ENCODE measurements at places on chromosomes 4 and X. TPM values are rescaled to one million over a fixed set of nuclear protein-coding genes. Genes with fewer than 3 reads are reported as not detected.

Gene MAGEA4
- total RNA-seq, result not detected

Gene EXOC1L
- total RNA-seq, result not detected

Gene SPATA18
- 1.2 TPM for total RNA-seq

Gene CXCL3
- total RNA-seq, result 1.2 TPM

Gene AMTN
- total RNA-seq, result not detected

Gene CLCN5
- total RNA-seq, result 3.1 TPM

DNA sequence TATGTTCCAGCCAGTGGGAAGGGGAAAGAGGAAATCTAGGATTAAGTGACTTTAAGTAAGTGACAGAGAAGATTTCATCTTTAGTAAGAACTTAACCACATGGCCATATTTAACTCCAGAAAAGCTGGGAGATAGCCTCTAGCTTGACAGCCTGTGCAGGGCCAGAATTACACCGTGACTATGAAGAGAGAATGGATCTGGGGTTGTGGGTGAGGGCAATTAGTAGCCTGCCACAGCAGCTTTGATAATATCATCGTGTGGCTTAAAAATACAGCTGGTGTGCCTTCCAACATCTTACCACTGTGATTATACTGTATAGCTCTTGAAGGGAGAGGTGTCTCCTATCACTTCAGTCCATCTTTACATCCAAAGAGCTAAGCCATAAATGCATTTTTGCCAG, 57.6 kb upstream of the TBC1D9 start:
- no peak for DNase-seq

DNA sequence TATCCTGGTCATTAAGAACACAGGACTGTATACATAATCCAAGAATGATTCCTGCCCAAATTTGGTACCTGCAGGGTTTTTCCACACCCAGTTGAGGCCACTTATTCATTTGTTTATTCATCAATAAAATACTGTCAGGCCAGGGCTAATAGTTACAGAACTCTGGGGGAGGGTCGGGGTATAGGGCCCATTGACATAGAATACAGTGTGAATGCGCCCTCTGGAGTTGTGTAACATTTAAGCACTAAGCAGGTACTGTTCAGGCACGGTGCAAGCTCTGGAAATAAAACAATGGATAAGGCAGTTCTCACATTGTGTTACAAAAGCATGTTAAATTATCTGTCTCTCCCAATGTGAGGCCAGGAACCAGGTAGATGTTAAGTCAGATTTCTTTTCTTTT, 30.8 kb upstream of the LRBA start:
- no peak for DNase-seq

DNA sequence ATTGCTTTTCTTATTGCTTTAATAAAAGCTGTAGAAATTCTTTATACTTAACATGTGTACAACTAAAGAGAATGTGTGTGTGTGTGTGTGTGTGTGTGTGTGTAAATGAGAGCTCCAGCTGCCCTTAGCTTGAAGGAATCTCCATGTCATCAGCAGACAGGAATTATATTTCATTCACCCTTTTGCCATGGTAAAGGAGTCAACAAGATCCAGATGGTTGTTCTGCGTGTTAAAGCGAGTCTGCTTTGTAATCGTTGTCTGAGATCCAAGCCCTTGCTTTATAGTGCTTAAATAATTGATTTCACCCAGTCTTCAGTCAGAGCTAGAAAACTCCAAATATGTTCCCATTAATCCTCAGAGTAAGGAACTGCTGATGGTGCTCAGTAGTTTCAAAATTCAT, 285.5 kb downstream of the PDGFC start:
- no peak for DNase-seq

- no peak for DNase-seq
These were observed 45.1 kb downstream of the SPATA4 start for GRCh38 chr4:176150356-176150682.

GRCh38 chr4:38021751-38022150, 61.6 kb downstream of the PTTG2 start:
- DNase-seq, result no peak

- no peak for DNase-seq
These were observed 185.2 kb upstream of the NEIL3 start for GRCh38 chr4:177124349-177125064.

DNA sequence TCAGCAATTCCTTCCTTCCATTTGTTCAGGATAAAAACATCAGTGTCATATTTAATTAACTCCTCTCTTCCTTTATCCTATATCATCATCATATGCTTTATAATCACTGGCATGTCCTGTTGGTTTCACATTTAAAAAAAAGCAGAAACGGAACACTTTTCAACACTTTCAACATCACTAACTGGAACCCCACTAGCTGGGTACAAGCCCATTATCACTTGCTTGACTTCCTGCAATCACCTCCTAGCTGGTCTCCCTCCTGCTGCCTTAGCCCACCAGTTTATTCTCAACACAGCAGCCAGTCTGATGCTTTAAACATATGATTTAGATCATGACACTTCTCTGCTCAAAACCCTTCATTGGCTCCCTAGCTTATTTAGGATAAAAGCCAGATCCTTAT, 116.4 kb upstream of the LSM6 start:
- no peak for DNase-seq

DNA sequence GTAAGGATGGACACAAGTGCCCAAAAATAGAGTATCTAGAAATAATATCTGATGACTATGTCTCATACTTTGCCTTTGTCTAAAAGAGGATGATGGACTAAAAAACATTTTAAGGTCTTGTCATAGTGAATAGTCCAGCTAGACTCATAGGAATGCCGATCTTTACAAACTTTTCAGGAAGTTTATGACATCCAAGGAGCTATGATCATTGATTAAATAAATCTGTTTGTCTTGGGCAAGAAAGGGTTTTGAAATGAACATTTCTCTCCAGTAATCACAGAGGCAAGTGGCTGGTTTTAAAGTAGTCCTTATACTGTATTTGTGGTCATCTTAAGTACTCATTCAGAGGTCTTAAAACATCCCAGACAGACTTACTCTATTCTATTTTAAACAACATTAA, 109.8 kb downstream of the MAPK10 start:
- DNase-seq, result no peak

DNA sequence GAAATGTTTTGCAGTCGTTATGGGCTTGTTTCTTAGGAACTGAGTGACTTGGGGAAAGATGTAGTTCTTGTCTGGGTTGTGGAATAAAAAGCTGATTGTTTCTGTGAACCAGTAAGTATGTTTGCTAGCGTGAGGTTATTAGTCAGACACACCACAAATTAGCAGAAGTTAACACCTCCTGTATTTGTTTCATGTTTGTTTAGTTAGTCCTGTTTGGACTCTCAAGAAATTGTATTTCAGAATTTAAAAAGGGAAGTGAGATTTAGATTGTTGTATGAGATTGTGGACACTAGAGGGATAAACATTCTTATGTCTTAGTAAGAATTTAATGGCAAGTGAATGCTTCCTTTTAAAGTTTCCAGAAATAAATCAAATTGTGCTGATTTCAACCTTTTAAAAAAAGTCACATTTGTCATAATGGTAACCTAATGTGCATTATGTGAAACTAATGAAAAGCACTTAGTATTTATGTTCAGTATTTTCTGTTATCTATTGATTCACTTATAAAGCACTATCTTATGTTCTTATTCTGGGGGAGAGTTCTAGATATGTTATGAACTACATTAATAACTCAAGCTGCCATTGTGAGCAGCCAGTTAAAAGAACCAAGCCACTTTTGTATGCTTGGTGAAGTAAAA, 25.6 kb downstream of the ATP10D start:
- DNase-seq, result no peak

GRCh38 chr4:150867148-150867547, 147.9 kb downstream of the LRBA start:
- no peak for DNase-seq
